Stimulated activated effector memory CD8-positive, alpha-beta T cell treated with anti-CD3 and anti-CD28 coated beads, Interleukin-12 subunit alpha, Interleukin-12 subunit beta, amount 100 ng/mL, for 72 hours (primary cell): ENCODE measurements at places on chromosomes 7 and 10.

- DNase-seq = no peak
These were observed 8.0 kb downstream of the SPOCK2 start for GRCh38 chr10:72080042-72080975.

- no peak for DNase-seq
These were observed 74.0 kb upstream of the GSDME start for GRCh38 chr7:24831240-24831639.

DNA sequence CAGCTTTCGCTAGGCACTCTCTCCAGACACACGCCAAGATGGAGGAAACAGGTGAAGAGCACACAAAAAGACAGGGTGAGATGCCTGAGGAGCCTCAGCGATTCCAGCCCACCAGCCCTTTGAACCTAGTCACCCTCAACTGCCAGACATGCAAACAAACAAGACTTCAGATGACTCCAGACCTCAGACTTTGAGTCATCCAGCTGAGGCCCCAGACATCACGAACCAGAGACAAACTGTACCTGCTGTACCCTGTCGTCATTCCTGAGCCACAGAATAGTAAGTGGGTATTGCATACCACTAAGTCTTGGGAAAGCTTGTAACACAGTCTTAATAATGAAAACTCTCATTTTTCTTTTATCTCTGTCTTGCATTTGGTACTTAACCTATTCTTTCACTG is 126.6 kb upstream of the LSM8 start:
- DNase-seq = no peak

GRCh38 chr7:129238546-129238945 is 13.7 kb downstream of the AHCYL2 start:
- DNase-seq = no peak

GRCh38 chr10:130337696-130338635 is 201.8 kb downstream of the GLRX3 start:
- DNase-seq = no peak

DNA sequence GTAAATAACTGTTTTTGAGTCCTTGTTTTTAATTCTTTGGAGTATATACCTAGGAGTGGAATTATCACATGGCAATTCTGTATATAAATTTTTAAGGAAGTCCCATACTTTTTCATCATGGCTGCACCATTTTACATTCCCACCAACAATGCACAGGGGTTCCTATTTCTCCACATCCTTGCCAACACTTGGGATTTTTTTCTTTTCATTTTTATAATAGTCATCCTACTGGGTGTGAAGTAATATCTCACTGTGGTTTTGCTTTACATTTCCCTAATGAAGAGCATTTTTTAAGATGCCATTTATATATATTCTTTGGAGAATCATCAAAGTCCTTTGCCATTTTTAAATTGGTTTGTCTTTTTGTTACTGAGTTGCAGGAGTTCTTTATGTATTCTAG is 89.7 kb downstream of the ARID5B start:
- DNase-seq = no peak

- DNase-seq = no peak
These were observed 18.2 kb upstream of the STMP1 start for GRCh38 chr7:135644154-135644553.

DNA sequence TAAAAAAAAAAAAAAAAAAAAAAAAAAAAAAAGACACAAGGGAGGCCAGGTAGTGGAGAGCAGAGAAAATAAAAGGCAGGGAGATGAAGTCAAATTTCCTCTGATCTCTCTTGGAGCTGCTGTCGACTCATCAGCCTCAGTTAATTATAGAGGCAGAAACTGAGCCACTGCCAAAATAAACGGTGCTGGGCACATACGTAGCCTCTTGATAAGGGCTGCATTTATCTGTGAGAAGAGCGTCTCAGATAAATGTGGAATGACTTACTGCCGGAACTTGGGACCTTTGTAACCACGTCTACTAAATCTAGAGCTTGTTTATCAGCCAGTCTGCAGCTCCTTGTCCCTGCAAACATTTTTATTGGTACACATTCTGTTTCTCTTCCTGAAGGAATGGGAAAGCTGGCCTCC is 162.3 kb downstream of the BAMBI start:
- no peak for DNase-seq

- DNase-seq = peak; percentile 49
These were observed 3.8 kb downstream of the WDR91 start for GRCh38 chr7:135207406-135208101.

DNA sequence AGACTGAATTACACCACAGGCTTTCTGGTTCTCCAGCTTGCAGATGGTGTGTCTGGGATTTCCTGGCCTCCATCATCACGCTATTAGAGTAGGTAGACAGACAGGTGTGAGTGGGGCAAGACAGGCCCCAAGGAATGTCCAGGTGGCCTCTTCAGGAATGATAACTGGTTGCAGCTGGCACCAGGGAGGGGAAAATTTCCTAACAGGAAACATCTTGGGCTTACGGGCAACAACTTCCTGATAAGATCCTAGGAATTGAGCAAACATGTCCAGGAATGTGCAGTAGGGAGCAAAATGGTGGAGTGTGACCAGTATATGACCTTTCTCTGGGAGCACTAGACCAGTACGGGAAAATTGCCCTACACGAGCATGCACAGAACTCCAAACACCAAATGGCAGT is 11.3 kb downstream of the XRCC2 start:
- DNase-seq = no peak

- peak; percentile 64 for DNase-seq
These were observed 24.3 kb upstream of the ZRANB1 start for GRCh38 chr10:124917428-124918190.

DNA sequence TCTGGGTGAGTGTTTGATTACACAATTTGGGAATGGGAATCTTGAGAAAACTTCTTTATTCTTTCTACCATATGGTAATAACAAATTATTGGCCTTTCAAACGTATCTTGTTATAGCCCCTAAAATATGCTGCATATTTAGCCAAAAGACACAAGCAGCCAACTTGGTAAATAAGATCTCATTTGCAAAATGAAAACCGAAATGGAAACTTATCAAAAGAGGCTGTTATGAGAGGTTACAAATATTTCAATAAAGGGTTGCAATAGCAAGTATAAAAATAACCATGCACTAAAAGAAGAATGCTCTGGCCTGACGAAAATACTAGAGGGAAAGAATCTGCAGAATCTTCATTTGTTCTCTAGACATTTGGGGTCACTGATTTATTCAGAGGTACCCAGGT is 259.5 kb upstream of the LRRN3 start:
- DNase-seq = no peak

- DNase-seq = no peak
These were observed 101.0 kb downstream of the UBE2H start for GRCh38 chr7:129851809-129852208.

- no peak for DNase-seq
These were observed 2.6 kb upstream of the TMEM130 start for GRCh38 chr7:98872328-98872924.

DNA sequence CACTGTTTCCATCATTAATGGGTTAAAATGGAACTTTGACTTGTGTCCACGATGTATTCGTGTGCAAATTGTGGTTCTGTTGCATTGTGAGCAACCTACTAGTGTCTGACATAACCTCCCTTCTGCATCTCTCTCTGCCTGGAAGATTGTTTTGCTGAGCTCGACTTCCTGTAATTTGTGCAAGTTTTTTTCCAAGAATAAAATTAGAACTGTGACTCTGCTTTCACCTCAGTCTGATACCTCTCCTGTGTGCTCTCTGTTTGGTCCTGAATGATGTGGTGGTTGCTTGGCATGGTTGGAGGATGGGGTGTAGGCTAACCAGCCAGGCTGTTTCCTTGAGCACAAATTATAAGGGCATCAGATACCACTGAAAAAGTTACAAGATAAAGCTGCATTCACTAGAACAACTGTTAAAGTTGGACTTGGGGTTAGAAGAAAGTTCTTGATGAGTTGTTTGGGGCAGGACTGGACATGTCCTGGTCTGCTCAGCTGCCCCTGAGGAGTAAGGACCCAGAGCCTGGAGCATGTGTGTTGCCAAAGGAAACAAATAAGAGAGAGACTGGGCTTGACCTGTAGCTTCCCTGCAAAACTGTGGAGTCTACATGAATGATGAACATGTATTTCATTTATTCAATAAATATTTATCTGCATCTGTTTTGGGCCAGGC is 1.9 kb upstream of the VOPP1 start:
- no peak for DNase-seq

DNA sequence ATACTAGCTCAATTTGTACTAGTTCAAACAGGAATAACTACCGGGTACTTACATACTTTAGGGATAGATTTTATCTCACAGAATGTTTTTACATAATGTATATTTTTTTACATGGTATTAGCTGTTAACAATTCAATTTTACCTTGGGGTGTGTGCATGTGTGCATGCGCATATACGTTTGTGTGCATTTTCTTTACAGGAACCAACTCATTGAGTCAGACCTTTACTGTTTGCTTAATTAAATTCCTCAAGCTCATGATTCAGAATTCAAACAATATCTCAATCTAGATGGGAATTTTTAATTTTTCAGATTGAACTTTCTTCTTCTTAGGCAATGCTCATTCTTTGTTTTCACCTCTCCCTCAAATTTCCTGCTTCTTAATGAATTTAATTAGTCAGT is 24.7 kb upstream of the WASL start:
- no peak for DNase-seq

GRCh38 chr10:80406204-80406603 is 2.1 kb upstream of the PRXL2A start:
- no peak for DNase-seq

- no peak for DNase-seq
These were observed 81.4 kb upstream of the MTPN start for GRCh38 chr7:136058546-136058945.

DNA sequence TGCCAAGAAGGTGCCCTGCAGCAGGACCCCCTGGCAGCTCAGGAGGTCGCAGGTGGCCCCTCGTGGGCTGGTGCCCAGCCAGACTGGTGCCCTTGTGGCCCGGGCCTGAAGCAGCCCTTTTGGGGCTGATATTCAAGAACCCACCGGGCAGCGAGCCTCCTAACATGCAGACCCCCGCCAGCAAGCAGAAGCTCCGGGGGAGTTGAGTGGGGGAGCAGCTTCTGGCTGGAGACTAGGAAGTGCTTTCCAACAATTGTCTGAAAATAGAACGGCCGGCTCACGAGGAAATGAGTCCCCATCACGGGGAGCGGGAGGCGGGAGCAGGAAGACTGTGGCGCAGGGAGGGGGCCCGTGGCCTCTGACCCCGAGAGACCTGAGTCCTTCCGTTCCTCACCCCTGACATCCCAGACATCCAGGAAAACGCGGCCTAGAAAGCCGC is 9.5 kb upstream of the INTS1 start:
- DNase-seq = no peak

DNA sequence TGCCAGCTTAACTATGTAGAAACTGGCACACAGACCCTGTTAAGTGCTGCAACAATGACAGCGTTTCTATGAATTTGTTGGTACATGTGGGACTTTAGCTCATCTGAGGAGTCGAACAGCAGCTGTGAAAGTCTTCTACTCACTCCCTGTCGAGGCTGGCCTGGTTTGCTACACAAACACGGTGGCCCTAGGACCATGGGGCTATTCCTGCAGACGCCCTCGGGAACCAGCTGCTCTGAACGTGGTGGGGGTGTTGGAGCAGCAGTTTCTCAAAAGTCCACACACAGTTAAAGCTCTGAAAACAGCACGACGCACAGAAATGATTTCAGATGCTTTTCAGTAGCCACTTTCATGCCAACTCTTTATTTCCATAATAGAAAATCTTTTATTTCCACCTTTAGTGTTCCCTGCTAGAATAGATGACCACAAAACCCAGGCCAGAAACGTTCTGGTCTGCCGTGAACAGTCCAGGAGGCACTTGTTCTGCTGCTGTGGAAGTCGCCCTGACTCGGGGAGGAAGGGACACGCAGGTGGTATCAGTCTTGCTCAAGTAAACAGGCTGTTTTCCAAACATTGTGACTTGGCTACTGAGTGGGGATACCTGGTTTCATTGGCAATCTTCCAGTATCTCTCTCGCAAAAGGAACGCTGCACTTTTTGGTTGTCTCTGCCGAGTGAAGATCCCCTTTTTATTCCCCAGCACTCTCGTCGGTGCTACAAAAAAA is 21.5 kb downstream of the GUSB start:
- no peak for DNase-seq

GRCh38 chr10:20901110-20901509 is 4.0 kb upstream of the NEBL start:
- no peak for DNase-seq

DNA sequence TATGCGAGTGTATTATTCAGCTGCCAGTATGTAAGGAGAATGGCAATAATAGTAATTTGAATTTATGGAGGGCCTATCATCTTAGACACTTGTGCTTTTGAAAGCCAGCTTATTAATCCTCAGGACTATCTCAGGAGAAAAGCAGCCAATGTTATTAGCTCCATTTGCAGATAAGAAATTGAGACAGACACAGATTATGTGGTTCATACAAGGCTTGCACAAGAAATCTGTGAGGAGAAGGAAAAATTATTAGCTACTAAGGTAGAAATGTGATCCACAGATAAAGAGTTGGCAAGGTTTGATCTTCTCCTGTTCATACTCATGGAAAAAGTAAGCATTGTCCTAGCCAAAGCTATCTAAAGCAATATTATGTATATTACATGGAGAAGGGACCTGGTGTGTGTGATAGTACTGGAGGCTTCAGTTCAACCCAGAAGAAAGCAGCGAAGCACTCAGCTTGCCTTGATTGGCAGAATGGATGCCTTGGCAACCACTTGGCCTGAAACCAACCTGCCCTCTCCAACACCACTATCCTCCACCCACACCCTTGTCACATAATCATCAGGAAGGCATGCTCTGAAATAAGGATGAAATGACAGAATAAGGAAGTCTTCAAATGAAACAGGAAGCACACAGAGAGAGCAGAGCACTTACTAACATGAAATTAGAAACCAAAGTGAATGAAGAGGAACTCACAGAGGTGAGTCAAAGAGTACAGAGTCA is 18.0 kb downstream of the MACC1 start:
- no peak for DNase-seq

- no peak for DNase-seq
These were observed 293.2 kb downstream of the THSD7A start for GRCh38 chr7:11538751-11539299.

DNA sequence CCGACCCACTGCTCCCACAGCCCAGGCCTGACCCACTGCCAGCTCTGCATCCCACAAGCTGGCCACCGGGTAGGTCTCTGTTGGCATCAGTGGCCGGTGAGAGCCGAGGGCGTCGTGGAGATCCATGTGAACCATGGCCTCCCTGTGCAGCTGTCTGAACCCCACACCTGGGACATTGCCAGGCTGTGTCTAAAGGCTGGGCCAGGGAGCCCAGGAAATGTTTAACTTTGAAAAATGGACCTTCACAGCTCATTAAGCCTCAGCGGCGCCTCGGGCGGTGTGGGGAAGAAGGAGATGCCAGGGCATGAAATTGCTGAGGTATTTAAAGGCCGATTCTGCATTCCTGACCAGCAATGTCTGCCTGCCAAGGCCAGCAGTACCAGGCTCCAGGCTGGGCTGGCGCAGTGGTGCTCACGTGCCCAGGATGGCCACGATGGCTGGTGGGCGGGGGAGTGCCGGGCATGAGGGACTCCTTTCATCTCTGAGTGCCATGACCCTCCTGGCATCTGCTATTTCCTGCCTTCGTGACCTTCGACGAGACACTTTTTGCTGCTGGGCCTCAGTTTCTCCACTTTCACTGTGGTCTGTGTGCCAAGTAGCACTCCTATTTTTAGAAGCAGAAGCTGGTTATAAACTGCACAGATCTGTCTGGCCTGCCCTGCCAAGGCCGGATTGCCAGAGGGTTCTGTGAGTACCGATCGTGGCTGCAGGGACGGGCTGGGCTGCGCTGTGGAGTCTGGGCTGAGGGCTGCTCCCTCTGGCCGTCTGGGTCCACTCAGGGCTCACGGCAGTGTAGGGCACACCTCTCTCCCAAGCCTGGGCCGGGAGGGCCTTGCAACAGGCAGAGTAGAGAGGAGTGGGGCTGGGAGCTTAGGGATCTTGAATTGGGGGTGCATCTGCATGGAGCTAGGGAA is 21.8 kb downstream of the ELFN1 start:
- no peak for DNase-seq
